ENCODE measurements at places on chromosomes 16 and 17.

- DNase-seq: no peak
Observed at GRCh38 chr17:57593739-57594462, 151.2 kb downstream of the CCDC182 start.

DNA sequence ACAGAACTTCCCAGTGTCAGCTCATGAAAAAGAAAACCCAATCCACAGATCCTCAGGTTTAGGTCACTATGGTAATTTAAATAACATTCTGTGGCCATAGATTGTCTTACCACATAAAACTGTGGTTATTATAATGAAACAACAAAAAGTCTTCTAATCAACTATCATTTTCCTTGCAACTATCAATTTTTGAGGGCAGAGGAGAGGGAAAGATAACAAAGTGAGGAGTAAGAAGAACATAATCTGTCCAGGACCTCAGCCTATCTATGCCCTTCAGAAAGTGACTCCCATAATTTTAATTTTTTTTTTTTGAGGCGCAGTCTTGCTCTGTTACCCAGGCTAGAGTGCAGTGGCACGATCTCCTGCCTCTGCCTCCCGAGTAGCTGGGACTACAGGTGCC is 4.0 kb upstream of the GGNBP2 start:
- no peak for DNase-seq

GRCh38 chr17:19629449-19629848 is 19.1 kb upstream of the ALDH3A2 start:
- no peak for DNase-seq

DNA sequence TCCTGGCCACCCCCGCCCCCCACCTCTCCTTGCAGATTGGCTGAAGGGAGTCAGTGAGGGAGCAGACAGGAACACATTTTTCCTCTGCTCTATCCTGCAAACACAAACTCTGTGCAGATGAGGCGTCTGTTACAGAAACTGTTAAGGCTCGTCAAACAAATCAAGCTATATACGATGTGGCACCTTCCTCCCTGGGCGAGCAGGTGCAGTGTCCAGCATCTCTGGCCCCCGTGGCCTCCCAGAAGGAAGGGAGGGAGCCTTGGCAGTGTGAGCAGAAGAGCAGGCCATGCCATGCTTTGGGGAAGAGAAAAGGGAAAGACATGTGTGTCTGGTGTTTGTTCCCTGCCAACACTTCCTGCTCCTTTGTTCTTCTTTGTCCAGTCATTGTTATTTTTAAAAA is 267.8 kb downstream of the UTP18 start:
- no peak for DNase-seq

GRCh38 chr17:41553176-41553575 is 18.7 kb downstream of the KRT9 start:
- peak; percentile 75 for DNase-seq

DNA sequence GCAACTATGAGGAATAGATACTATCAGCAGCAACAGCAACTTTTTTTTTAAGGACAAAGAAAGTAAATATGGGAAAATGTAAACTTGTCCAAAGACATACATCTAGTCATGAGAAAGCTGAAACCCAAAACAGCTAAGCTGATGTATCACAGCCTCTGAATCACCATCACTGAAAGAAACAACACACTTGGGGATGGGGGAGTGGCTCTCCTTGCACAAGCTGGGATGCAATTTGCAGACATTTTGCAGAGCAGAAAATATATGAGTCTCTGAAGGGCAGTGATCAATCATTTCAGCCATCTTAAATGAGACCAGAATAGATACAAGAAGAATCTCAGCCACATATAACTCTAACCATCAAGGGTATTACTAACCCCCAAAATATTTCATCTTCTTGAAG is 79.1 kb downstream of the GRIN2A start:
- no peak for DNase-seq

- no peak for DNase-seq
Observed at GRCh38 chr17:75109046-75109406, 743 bp upstream of the ARMC7 start.

GRCh38 chr17:59372138-59372751 is 40.8 kb downstream of the YPEL2 start:
- no peak for DNase-seq

Measured in bronchial epithelial cell (primary cell).